Astrocyte (in vitro differentiated cells and primary cell): ENCODE measurements at places on chromosomes 6 and 20. TPM values are rescaled to one million over a fixed set of nuclear protein-coding genes. Genes with fewer than 3 reads are reported as not detected.
A peak's percentile ranks its signal among the peaks of the same experiment; 100 is the strongest.

Gene RAMACL
- total RNA-seq: 1.2 and 1.3 TPM in 2 replicates

Gene CAGE1
- total RNA-seq: 0.10 and 0.30 TPM in 2 replicates

Gene TNXB
- 1.8 and 2.3 TPM in 2 replicates for total RNA-seq

- DNase-seq: peak; percentile 31
Observed at GRCh38 chr6:53532942-53533341, 12.0 kb downstream of the GCLC start.

- DNase-seq: no peak
Observed at GRCh38 chr20:48797850-48798747, 29.7 kb downstream of the PREX1 start.

GRCh38 chr6:52588087-52588709, 11.3 kb upstream of the TRAM2 start:
- DNase-seq: no peak

GRCh38 chr20:63272105-63273058, at the start of gene ARFGAP1:
Gene ARFGAP1, plus strand, starts transcription at chr20:63272813. Its CDS starts 2,768 bp downstream, at chr20:63275581.
- DNase-seq: peak; percentile 83
